ENCODE measurements at places on chromosomes 1 and 21.

- no peak for DNase-seq
Measured at GRCh38 chr1:100428160-100428559, 75.9 kb downstream of the CDC14A start.

DNA sequence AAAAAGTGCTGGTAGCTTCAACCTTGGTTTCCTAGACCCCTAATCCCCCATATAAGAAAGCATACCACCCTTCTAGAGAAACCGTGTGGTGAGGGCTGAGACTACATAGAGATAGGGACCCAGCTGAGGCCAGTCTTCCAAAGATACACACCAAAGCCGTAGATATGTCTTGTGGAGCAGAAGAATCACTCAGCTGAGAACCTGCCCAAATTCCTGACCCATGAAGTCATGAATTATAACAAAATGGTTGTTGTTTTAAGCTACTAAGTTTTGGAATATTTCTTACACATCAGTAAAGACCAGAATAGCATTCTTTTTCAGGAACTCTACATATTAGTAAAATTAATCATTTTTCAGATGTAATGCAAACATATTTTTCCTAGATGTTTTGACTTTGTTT, 3.3 kb upstream of the SNRPE start:
- DNase-seq: no peak

DNA sequence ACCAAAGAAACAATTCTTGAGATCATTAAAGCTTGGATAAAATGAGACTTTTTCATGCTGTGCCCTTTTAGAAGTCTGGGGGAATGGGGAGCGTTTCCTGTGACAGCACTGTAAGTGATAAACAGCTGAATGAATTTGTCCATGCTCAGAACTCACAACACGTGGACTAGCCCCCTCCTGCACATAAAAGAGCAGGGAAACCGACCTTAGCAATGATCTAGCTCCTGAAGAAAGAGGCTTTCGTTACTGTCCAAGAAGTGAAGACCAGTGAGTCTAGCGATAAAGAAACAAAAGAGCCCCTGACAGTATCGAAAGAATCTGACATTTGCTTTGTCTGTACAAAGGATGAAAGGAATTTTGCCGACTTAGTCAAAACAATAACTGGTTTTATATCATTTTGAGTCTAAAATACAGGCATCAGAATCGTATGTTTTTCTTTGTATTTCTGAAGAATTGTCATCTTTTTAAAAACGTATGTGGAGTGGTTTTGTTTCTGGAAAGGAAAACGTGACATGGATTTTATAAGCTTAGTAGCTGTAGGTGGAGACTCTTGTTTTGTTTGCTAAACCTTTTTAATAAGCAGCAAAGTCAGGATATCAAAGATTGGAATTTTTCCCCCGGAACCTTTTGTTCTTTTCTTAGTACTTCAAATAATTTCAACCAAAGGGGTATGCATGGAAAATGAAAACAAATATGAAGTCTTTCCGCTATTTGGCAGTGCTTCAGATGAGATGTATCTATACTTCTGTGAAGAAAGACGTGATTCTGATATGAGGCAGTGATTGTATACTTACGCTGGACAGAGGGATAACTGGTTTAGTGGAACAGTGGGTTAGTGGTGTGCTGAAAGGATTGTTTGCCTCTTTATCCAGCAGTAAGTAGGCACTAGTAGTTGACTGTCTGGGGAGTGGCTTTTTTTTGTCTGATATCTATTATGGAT, 61.0 kb downstream of the MAST2 start:
- DNase-seq: no peak

DNA sequence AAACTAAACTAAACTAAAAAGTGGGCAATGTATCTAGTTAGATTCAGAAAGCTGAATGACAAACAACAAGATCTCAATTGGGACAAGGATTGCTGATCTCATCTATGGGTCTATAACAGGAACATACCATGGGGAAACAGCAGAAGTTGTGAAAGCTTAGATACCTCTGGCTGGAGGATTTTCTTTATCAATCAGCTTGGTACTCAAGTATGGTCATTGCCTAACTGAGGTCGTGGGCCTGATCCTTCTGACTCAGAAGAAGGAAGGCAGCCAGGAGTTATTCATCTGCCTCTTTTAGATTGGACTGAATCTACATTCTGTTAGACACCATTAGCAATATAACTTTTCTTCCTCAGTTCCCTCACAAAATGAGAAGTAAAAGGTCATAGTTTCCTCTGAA, 39.7 kb downstream of the DNTTIP2 start:
- no peak for DNase-seq

DNA sequence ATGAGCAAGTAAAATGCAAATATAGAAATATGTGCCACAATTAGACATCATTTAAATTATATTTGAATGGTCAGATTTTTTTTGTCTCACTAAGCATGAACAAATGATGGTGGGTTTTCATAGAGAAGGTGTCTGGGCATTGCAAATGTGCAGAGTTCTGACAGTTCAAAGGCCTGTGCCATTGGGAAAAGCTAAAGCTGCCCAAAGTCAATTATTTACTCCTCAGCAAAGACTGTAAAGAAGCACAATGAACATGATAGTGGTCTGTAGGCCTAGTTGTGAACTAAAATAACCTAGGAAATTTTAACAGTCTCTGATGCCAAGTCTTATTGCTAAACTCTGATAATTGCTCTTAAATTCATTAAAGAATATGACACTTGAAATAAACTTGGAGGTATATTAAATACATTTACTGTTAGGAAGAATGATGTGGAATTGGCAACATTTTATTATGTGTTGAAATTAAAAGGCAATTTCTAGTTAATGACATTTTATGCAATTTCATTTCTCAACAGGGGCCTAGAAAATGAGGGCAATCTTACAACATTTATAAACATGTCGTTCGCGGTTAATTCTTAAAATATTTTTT, 874.3 kb upstream of the ADAMTS5 start:
- no peak for DNase-seq

DNA sequence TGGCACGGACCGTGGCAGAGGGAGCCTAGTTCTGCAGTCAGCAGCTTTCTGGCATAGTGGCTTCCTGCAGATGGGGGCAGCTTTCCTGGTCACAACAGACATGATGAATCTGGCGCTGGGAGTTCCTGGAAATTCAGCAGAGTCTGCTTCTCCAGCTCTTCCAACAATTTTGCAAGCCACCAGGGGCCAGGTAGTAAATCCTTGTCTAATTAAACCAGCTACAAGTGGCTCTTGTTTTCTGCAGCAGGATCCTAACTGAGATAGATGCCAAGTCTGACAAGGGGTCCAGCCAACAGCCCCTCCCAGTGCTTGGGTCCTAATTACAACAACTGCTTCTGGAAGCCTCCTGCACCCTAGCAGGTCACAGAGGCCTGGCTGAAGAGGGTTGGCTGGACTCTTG, 35.8 kb downstream of the TRIM62 start:
- DNase-seq: no peak

DNA sequence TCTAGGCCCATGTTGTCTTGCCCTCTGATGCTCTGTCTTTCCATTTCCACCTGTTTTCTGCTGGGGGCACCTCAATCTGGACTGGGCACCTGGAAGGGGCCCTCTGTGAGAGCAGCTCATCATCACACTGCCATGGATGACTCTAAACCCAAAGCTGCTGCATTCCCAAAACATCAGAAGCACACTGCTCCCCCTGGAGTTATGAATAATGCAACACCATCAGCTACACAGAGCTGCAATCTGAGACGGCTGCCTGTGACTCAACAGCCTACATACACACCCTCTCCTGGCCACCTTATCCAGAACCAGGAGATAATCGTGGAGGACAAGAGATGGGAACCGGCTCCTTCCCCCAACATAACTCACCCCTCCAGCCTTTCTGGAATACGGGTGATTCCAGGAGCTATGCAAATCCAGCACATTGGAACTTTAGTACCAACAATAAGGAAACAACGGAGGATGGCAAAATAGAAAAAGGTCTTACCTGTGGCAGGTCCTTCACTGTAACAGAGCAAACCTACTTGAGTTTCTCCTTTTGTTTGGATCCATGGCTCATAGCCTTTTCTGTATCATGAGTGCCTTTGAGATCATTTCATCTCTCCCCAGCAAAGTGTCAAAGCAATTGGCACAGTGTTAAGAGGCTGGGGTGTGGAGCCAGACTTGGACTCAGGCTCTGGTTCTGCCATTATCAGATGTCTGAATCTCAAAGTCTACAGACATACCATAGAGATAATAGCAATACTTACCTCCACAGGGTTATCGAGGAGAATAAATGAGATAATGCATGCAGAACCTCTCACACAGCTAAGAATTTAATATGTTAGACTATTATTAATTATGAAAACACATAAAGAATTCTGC, 29.3 kb downstream of the AK2 start:
- no peak for DNase-seq

GRCh38 chr1:99007366-99007765, 2.7 kb upstream of the PLPPR5 start:
- no peak for DNase-seq

DNA sequence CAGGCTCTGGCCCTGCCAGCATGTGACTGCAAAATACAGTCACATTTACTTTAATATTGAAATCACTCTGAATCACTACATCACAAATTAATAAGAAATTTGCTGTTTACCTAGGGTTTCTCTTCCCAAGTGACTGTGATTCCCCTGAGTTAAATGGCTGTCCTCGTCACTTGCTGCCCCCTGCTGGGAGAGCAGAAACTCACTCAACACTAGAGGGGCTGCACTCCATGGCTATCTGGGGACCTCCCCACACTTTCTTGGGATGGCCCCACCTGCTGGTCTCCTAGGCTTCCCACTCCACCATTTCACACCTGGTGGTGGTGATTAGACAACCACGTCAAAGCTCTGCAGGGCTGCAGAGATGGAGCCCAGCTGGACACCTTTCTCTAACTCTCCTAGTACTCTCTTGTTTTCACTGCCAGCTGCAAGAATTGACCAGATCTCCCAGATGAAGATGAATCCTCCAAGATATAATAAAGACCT, 63.4 kb downstream of the CD2 start:
- DNase-seq: peak; percentile 63

DNA sequence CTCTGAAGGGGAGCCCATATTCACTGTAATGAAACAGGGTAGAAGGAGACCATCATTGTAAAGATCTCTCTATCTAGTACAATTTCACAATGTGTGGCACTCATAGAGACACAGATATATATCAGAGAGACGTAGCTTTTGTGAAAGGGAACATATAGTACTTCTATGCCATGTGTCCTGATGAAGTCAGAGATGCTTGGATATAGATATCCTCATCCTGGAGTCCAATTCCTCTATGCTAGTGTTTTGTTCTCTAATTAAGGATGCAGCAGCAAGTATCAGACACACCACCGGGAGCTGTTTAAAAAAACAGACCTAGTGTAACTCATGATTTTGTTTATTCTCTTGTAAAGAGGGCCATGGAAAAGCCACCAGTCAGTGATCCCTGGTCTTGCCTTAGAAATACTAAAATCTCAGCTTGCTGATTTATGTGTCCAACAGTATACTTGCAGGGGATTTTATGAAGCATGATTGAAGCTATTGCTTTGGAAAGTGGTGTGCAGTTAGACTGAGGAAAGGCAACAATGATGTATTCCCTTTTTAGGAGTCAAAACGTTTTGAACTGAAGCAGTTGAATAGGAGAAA, 2.5 kb downstream of the NCAM2 start:
- DNase-seq: no peak

- DNase-seq: no peak
Measured at GRCh38 chr1:241225741-241226140, 131.3 kb downstream of the RGS7 start.

GRCh38 chr1:91189096-91189495, 167.3 kb upstream of the ZNF644 start:
- DNase-seq: no peak

- DNase-seq: no peak
Measured at GRCh38 chr1:236240675-236241074, 41.1 kb downstream of the ERO1B start.

DNA sequence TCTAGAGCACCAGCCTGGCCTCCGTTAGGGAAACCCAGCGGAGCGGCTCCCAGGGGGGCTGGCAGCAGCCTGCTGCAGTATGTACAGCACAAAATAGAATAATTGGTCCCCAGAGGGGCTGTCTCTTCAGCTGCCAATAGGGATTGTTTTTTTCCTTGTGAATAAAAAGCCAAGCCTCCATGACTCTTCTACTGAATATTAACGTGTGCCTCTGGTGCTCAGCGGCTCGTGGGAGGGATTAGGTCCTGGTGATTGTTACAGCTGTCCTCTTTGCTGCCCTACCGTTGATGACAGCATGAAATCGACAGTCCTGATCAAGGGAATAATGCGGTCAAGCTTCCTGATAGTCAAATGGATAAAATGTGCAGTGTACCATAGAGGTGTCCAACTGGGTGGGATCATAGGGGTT, 190.7 kb upstream of the RUNX1 start:
- no peak for DNase-seq

GRCh38 chr1:31467005-31467674, 54.1 kb downstream of the SERINC2 start:
- DNase-seq: no peak

GRCh38 chr1:100543640-100544039, 5.7 kb downstream of the GPR88 start:
- no peak for DNase-seq

- DNase-seq: no peak
Measured at GRCh38 chr1:242245255-242245654, 246.4 kb upstream of the MAP1LC3C start.
